ENCODE measurements at places on chromosomes 11 and 22.

DNA sequence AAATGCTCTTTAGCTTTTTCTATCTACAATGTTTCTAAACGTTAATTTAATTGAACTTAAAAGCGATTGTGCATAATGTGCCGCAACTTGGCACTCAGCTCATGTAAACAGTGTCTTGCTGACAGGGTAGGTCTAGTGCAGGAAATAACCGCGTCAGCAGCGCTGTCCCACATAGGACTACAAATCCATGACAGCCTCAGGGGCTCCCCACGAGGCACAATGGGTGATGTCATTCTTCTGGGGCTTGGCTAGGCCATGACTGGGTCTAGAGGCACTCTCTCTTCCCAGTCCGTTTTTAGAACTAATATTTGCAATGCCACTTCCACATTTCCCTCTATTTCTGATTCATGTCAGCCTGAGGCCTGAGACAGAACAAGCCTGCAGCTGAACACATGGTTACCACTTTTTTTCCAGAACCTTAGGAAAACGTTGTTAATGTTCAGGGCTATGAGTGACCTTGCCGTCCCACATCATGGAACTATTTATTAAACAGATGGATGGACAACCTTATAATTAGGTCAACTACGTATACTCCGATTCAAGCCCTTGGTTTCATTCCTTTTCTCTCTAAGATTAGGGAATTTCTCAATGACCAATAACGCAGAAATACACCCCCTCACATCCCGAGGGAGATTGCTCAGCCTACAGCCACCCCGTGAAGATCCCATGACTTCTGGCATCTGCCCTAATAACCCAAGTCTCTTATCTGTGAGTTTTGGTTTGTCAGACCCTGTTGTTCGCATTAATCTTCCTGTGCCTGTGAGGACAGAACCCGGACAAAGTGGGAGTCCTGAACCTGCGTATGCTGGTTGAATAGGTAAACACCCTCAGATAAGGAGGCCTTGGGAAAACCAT is 19.4 kb upstream of the SNX32 start:
- DNase-seq = no peak

- no peak for DNase-seq
Observed at GRCh38 chr11:63918507-63919191, 1.7 kb upstream of the RCOR2 start.

- DNase-seq = no peak
Observed at GRCh38 chr11:26331911-26332571, at the start of gene ANO3. TSS of gene ANO3 (plus strand) at chr11:26332130. CDS start at chr11:26332276, 146 bp downstream.

GRCh38 chr11:68012044-68012842 is 2.1 kb downstream of the ALDH3B1 start:
- DNase-seq = no peak

DNA sequence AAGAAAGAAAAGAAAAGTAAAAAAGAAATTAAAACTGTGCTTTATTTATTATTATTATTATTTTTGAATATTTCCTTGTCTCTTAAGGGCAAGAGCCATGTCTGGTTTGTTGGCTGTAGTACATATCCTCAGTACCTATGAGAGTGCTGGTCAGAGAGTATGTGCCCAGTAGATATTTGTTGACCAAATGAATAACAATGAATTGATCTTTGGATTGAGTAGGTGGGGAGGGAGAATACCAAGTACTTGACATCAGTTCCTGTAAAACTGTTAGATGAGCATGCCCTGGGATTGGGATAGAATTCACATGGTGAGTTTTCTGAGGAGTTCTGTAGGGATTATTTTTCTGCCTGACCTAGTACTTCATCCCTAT is 11.4 kb downstream of the STIM1 start:
- no peak for DNase-seq

- no peak for DNase-seq
Observed at GRCh38 chr22:30733181-30733631, 38.5 kb downstream of the OSBP2 start.

- DNase-seq = no peak
Observed at GRCh38 chr11:47378010-47378835, at the start of gene SPI1. TSS of gene SPI1 (minus strand) at chr11:47378547. CDS start at chr11:47378353, 194 bp downstream.

- DNase-seq = no peak
Observed at GRCh38 chr11:68386331-68386978, 74.1 kb downstream of the LRP5 start.

DNA sequence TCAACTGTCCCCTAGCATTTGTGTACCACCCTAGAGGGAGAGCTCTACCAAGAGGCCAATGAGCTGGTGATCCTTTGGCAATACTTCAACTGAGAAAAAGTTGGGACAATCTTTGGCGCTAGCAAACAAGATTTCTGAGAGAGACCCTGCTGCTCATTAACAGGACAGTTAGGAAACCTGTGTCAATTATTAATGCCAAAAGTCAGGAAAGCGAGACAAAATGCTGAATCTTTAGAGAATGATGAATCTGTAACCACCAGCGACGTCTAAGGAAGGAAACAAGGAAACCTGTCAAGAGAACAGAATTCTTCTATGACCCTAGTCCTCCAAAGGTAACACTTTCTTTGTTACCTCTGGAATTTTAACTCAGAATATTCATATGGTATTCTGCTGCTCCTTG is 19.9 kb downstream of the LARGE2 start:
- DNase-seq = no peak

- DNase-seq = no peak
Observed at GRCh38 chr11:72740562-72741428, 11.4 kb downstream of the ARAP1 start.

DNA sequence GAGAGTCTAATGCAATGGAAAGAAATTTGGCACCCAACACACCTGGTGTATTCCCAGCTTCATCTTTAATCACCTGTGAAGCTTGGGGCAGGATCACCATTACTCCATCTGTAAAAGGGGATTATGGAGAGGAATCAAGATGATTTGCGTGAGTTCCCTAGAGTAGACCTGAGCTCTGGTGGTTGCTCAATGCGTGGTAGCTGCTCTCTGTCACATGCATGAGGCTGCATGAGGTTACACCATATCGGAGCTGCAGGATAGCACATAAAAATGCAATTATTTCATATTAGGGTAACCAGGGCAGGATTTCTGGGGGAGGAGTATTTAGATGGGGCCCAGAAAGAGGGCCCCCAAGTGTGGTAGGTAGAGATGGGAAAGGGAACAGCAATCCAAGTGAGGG is 35.3 kb upstream of the CLMP start:
- no peak for DNase-seq

GRCh38 chr22:22060200-22061084 is 77.9 kb upstream of the TOP3B start:
- DNase-seq = peak; percentile 53

DNA sequence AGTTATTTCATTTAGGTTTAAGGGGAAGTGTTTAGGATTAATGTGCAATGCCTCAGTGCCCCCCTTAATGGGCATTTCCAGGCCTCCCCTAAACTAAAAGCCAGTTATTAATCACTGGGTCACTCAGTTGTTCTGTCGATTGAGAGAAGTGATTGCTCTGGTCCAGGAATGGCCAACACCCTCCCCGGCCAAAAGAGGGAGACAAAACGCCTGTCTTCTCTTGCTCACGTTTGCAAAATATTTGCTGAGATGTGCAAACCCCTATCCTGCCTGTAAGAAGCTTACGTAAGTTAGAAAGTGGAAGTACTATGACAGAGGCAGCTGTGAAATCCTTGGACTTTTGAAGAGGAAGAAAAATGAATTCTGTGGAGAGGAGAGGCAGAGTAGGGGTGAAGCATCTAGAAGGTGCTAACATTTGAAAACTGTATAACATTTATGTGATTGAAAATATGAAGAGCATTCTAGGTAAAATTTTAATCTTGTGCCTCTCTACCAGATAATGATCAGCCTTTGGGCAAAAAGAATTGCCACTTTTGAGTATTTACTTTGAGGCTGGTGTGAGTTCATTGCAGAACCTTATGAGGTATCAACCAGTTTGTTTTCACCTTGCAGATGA is 37.7 kb downstream of the NTM start:
- DNase-seq = peak; percentile 23

DNA sequence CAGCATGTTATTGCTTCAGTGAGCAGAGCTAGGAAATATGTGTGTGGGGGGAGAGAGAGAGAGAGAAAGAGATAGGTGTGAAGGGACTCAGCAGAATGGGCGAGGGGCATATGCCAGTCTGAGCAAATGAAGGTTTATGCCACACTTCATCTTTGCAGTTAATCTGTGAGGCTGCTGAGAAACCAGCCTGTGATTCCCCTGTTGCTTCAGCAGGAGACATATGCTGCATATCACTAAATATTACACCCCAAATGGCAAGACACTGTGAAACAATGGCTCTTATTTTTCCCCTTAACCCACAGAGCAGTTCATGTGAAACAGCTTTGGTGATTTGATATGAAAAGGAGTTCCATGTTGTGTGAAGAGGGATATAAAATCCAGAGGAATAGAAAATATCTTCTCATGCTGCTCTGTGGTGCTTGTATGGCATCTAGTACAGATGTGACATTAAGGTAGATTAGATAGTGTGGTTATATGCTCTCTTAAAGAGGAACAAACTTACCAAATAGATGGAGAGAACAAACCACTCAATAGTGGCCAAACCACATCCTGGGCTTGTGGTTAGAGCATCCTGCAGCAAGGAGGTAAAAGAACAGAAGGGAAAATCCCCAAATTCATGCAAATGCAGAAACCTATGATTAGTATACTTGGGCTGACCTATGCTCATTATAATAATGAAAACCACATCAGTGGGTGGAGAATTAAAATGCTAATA is 864.2 kb downstream of the FAM181B start:
- DNase-seq = peak; percentile 82

DNA sequence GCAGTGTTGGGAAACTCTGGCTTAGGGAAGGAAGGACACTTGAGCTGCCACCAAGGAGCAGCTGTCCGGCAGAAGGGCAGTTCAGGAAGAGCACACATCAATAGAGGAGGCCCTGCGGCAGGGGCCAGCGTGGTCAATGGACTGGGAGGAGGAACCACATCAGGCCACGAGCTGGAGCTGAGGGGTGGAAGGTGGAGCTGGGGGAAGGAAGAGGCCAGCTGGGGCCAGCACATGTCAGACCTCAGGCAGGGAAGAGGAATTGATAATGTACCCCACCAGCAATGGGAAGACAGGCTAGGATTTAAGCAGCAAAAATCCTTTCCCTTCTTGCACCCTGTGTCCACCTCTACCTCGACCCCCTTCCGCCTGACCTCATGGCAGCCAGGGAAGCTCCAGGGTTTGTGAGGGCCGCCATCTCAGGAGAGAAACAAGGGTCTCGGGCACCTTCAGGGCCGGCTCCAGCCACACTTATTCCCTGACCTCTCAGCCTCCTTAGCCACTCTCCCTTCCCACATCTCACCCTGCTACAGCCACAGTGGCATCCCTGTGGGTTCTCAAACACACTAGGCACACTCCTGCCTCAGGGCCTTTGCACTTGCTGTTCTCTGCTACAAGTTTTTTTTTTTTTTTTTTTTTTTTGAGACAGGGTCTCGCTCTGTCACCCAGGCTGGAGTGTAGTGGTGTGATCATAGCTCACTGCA is 157.8 kb upstream of the GRK3 start:
- peak; percentile 7 for DNase-seq

DNA sequence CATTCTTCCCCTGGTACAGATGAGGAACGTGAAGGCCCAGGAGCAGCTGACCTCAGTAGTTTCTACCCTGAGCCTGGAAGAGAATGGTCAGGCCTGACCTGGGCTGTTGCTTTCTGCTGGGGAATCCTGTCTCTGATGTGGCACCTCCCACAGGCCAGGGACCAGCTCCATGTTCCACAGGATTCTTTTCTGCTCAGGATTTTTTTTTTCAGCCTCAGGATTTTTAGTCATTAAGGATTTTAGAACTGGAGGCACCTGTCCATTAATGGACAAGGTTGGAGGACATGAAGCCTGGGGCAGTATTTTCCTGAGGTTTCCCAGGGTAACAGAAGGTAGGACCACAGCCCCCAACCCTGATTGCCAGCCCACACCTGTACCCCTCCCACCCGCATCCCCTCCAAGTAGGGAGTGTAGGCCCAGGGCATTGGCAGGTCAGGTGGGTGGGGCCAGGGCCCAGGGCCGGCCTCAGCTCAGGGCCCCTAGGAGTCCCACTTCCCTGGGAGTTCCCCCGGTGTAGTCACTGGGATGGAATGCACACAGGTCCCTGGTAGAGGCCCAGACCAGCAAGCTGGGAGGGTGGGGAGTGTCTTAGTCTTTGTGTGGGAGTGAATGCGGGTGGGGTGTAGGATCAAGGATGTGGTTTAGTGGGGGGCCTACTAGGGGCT is 16.1 kb downstream of the BIK start:
- no peak for DNase-seq

DNA sequence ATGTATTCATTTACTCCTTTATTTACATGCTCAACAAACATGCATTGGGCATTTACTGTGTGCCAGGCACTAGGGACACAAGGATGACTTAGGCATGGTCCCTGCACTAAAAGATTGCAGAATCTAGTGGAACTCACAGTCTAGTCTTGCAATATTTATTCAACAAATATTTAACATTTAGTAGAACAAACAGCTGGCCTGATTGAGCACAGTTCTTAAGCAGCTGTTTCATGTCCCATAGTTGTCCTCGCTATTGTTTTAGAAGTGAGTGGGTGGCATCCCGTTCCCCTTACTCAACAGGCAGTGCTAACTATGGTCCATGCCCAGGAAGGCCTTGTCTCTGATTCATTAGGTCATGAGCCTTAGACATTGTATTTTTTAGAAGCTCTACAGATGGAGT is 459.9 kb upstream of the CADM1 start:
- no peak for DNase-seq

DNA sequence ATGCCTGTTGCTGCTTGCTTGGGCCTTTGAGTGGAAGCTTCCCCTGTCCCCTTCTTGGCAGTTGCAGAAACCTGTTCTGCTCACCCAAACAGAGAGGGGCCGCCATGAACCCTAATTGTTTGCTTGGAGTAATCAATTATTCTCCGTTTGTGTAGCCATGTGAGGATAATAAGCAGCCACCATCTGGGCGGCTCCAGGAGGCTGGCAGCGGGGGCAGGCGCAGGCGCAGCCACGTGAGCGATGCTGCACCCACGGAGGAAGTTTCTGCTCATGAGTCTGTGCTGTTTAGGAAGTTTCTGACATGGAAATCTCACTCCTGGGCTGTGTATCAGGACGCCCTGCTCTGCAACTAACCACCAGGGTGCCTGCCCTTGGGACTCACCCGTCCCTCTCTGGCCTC is 90.1 kb downstream of the MPPED1 start:
- DNase-seq = no peak

DNA sequence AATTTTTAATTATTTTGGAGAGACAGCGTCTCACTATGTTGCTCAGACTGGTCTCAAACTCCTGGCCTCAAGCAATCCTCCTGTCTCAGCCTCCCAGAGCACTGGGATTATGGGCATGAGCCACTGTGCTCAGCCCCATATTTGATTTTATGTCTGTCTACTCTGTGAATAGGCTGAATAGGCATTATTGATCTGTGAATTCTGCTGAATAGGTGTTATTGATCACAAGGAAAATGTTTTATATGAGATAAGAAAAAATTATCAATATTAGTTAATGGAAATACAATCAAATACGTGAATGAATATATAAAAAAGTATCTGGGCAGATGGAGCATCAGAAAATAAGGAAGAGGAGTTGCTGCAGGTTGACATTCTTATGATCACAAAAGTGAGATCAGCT is 483.4 kb upstream of the LARGE1 start:
- no peak for DNase-seq

DNA sequence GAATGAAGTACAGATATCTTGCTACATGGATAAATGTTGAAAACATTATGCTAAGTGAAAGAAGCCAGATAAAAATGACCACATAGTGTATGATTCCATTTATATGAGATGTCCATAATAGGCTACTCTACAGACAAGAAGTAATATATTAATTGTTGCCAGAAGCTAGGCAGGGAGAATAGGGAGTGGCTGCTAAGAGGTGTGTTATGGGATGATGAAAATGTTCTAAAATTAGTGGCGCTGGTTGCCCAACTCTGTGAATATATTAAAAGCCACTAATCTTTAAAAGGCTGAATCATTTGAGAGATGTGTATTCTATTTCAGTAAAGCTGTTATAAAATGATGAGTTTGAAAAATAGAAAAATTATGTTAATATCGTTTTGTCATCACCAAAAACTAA is 144.4 kb downstream of the NCAM1 start:
- DNase-seq = no peak
